T-cell (primary cell): ENCODE measurements at places on chromosomes 1 and 21. TPM values are rescaled to one million over a fixed set of nuclear protein-coding genes. Genes with fewer than 3 reads are reported as not detected.

DNA sequence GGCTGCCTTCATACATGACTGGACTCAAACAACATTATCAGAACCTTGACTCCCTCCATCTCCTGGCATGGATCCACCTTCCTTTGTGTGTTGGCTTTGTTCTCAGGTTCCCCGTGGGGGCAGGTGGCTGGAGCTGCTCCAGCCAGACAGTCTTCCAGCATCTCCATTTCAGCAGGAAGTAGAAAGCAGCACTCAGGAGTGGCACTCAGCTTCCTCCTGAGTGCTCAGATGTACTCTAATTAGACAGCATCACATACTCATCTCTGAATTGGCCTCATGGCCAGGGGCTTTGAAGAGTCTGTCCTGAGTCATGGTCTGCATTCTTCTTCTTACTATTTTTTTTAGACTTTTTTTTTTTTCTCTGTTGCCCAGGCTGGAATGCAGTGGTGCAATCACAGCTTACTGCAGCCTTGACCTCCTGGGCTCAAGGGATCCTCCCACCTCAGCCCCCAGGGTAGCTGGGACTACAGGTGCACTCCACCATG is 27.9 kb downstream of the OVAAL start:
- DNase-seq: no peak

DNA sequence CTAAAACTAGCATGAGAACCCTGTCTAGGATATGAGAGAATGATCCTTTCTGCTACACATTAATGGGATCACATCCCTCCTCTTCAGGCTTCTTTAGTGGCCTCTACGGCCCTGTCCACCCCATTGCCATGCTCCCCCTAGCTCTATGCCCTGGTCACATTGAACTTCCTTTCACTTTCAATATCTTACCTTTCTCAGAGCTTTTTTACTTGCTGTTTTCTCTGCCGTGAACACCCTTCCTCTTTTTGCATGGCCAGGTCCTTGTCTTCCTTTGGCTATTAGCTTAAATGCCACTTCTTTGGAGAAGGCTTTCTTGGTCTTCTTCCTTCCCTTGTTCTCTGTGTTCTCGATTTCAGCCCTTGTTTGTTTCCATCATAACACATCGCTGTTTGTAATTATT is 97.4 kb downstream of the GIPC2 start:
- DNase-seq: no peak

GRCh38 chr1:232968965-232969364 is 18.6 kb downstream of the NTPCR start:
- no peak for DNase-seq

- DNase-seq: peak; percentile 29
Observed at GRCh38 chr1:6033986-6034749, 11.5 kb upstream of the KCNAB2 start.

GRCh38 chr1:208043691-208044181 is 132.8 kb upstream of the CD34 start:
- no peak for DNase-seq

DNA sequence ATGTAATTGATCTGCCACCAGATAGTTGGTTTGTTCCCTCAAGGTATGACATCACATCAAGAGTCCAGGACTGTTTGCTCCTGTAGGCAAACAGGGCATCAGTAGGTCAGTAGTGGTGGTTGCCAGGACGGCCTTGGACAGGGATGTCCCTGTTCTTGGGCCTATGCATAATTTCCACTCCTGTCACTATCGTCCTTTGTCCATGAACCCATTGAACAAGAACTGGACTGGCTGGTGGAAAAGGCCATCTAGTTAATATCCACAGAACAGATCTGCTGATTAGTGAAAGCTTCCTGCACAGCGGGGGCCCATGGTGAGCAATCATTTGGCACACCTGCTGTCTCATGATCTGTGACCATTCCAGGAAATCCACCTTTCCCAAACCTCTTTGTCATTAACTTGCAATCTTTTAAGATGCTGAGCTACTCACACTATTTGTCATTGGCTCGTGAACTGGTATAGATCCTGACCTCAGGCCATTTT is 12.4 kb upstream of the BSDC1 start:
- no peak for DNase-seq

- DNase-seq: no peak
Observed at GRCh38 chr1:224660074-224660473, 44.0 kb downstream of the CNIH3 start.

GRCh38 chr1:101388904-101389546 is 152.2 kb downstream of the S1PR1 start:
- no peak for DNase-seq

Gene MAEL
- not detected for total RNA-seq

Gene TACSTD2
- total RNA-seq: 0.16 TPM

Gene MAB21L3
- not detected for total RNA-seq
